HAP-1 (cell line): ENCODE measurements at places on chromosomes 7 and 10.

GRCh38 chr7:68977385-68978055, 620.8 kb upstream of the AUTS2 start:
- no peak for DNase-seq

DNA sequence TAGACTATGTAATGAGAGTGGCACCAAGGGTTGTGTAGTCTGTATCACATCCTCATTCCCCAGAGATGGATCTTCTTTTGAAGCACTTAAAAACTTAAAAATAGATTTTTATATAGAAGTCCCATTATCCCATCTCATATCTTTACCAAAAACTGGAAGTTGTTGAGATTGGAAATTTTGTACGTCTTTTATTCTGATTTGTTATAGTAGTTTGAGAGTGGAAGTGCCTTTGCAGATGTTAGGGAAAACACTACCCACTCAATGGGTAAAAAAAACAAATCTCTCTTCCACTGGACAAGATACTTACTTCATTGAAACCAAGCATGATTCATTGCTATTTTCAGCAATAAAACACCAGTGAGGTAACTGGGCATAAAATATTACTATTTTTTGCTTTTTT, 184.4 kb downstream of the MACC1 start:
- no peak for DNase-seq

- DNase-seq = no peak
These were observed 387.7 kb upstream of the PFKP start for GRCh38 chr10:2679646-2680045.

DNA sequence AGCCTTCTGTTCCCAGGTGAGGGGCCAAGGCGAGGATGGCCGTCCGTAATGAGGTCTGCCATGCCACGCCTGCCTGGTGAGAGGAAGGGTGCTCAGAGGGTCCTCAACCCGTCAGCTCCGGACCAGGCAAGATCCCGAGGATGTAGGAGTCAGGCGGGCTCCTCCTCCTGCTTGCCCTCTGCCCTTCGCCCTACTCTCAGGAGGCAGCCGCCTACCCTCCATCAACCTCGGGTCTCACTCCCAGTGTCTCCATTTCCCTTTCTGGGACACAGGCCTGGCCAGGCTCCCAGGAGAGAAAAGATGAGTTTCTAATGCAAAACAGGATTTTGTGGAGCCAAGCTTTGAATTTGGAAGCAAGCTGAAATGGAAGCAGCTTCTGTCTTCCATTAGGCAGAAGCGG, 184.0 kb downstream of the PTPN20 start:
- no peak for DNase-seq

DNA sequence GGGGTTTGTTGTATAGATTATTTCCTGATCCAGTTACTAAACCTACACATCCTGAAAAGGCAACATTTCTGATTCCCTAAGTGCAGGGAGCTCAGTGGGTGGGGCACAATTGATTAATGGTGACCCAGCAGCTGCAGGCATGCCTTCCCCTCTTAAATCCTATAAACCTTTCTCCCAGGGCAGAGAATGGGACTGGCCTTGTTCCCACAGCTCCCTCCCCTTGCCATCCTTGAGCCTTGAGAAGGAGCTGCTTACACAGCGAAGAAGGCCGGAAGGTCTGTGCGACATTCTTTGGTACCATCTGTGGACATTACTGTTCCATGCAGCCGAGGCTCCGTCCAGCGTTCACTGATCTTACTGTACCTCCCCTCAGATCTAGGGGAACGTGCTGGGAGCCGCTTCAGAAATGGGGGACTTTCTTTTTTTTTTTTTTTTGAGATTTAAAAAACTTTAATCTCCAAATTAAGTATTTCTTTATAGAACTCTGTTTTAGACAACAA, 14.3 kb downstream of the KLF6 start:
- no peak for DNase-seq

DNA sequence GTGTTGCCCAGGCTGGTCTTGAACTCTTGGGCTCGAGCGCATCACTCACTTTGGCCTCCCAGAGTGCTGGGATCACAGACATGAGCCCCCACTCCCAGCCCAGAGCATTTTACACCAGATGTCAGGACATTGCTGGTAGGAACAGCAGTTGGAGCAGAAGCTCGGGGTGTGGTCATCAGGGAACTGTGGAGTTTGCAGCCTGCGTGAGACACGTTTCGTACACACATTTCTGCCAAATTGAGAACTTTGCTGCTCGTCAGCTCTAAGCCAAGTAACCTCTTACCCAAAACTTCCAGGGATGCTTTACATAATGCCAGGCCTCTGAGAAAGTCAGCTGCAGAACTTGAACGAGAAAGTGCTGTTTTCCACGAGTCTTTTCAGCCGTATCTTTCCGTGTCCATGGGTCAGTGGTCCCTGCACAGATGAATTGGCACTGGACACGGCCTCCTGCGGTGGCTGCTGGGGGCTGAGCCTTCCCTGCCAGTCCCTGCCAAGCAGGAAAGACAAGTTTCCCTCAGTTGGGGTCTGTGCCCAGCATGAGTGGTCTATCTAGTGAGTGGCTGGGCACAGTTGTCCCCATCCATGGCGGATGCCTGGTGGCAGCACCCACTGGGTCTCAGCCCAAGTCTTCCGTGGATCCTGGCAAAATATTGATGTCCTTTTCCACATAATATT, 54.4 kb downstream of the DNAJB6 start:
- DNase-seq = no peak

DNA sequence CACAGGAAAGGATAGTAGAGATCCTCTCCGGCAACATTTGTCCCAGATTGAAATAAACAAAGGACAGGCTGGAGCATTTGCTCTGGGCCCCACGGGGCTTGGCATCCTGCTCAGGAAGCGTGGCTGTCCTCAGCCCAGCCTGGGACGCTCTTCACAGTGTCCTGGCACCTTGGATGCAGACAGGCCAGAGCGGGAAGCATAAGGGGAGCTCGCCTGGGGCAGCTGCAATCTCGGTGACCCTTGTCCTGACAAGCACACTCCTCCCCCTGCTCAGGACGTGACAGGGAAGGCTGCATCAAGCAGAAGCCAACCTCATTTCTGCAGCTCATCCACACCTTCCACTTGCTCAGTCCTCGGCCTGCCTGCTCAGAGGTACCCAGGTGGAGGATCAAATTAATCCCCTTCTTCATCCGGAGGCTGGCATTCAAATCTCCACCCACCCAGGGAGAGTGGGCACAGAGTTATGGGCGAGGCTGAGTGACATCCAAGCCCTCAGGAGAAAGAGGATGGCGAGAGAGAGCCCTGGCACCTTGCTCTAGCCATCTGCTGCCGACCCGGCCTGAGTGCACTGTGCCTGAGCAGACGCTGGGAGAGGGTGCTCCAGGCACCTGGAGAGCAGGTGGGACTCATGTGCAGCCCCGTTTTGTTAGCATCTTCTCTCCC, 47.6 kb downstream of the ABRAXAS2 start:
- no peak for DNase-seq

DNA sequence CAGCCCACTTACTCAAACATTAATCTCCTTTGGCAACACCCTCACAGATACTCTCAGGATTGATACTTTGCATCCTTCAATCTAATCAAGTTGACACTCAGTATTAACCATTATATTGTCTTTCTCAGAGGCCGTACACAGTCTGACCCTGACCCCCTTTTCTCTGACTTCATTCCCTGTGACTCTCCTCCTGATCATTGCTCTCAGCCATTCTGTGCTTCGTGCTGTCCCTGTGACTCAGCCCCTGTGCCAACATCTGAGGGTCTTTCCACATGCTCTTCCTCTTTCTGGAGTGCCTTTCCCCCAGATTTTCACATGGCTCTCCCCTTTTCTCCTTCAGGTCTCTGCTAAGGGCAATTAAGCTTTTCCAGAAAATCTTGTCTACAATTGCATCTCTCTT, 289.0 kb upstream of the PHYHIPL start:
- no peak for DNase-seq

DNA sequence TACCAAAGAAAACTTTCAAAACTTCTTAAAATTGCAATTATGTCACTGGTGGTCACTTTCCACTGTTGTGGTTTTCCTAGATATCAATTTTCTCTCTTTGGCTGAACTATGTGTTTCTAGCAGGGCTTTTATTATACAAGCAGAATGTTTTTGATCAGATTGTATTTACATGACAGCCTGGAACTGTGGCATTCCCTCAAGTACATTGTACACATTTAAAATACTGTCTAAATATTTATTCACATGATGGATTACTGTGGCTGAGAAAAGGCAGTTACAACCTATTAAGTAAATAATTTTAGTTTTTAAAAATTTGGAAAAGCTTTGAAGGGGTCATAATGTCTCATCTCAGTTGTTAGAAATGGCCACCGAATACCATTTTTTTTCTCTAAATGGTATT, 231.9 kb upstream of the PPP1R3A start:
- DNase-seq = no peak

DNA sequence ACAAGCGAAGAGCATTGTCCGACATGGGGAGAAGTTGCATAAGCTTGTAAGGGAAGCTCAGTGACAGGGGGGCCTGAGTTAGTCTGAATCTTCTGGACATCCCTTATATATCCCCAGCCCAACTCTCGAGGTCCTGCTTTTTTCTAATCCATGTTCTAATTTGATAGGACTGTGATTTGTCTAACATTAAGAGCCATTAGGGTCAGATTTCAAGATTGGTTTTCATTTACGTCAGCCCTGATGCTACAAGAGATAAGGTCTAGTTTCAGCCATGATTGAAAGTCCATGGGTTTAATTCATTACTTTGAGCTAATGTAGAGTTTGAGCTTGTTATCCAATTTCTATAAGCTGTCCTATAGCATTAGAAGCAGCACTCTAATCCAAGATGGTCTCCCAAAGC, 20.3 kb downstream of the TLX1 start:
- no peak for DNase-seq

DNA sequence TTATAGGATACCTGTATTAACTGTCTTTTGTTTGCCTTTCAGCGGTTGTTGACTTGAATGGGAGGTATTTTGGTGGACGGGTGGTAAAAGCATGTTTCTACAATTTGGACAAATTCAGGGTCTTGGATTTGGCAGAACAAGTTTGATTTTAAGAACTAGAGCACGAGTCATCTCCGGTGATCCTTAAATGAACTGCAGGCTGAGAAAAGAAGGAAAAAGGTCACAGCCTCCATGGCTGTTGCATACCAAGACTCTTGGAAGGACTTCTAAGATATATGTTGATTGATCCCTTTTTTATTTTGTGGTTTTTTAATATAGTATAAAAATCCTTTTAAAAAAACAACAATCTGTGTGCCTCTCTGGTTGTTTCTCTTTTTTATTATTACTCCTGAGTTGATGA, 26.6 kb downstream of the RBM17 start:
- DNase-seq = no peak

DNA sequence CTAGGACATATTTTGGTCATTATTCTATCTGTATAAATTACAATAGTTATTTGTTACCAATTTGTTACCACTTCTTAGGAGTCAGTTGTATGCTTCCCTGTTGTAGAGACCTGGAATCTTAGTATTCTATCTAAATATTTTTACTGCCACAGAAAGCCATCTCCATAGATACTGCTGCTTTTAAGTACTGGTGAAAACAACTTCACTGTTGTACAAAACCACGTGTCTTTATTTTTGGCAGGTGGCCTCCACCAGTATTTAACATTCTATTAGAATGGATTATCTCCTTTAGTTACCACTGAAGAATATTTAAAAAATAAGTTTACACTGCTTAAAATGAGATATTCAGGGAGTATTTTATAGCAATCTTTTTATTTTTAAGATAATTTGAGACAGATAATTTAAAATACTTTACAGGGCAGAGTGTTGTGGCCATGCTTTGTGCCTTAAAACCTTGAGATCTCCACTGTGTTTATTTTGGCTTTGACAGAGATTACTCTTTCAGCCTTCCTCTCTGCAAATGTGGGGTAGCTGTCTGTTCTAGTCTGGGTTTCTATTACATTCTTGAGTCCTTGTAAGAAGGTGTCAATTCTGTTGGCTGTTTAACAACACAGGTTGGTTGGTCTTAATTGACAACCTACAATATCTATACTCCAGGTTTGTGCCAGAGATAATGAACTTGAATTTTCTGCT, 185.6 kb downstream of the LRRC4 start:
- no peak for DNase-seq

DNA sequence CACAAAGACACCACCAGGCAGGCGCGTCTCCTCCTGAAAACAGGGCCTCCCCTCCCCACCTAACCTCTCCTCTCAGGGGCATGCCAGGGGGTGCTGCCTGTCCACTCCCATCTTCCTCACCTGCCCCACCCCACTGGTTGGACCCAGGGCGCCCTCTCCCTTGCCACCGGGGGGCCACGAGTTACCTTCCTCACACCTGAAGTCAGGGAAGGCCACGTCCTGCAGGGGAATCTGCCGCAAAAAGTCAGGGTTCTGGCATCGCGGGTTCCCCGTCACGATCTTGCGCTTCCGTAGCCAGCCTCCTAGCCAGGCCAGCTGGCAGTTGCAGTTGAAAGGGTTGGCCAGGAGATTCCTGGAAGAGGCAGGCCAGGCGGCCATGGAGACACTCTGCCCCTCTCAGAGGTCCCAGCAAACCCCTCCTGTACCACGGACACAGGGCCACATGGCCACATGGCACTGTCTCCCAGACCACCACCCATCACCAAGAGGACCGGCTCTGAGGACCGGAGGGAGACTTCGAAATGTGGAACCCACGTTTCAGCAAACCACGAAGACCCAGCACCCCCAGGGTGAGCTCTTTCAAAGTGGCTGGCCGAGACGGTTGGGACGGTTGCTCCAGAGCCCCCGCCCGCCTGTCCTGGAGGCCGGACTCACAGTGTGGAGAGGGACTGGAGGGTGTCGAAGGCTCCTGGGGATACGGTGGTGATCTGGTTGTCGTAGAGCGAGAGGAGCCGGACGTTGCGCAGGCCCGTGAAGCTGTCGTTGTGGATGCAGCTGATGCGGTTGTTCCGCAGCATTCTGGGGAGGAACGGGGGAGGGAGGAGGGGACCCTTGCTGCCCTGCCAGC, 142.8 kb downstream of the SLIT1 start:
- no peak for DNase-seq

DNA sequence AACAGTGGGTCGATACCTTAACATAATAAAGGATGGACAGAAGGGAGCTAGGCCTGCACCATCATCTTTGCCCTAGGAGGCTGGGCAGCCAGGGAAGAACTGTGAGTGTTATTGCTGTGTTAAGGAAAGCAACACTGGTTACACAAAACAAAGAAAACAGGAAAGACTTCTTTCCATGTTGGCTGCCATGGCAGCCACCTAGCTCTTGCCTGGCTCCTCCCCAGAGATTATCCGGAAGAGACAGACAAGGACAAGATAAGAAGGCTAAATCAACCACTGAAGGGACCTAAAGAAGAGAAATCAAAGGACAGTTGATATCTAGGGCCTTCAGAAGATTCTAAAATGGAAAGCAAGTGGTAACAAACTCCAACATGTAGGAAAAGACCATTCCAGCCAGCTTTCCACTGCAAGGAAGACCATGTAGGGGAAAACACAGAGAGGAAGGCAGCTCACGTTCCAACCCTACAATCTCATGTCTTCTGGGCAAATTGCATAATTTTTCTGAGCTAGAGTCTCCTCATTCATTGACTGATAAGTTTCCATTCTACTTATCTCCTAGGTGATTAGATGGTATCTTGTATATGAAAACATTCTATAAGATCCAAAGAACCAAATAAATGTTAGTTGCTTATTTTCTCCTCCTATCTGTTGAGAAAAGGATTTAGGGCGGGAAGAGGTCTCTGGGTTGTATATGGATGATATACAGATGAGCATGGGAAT, 51.2 kb downstream of the SP8 start:
- DNase-seq = no peak
